ENCODE measurements at places on chromosomes 12 and 14. TPM values are rescaled to one million over a fixed set of nuclear protein-coding genes. Genes with fewer than 3 reads are reported as not detected.

DNA sequence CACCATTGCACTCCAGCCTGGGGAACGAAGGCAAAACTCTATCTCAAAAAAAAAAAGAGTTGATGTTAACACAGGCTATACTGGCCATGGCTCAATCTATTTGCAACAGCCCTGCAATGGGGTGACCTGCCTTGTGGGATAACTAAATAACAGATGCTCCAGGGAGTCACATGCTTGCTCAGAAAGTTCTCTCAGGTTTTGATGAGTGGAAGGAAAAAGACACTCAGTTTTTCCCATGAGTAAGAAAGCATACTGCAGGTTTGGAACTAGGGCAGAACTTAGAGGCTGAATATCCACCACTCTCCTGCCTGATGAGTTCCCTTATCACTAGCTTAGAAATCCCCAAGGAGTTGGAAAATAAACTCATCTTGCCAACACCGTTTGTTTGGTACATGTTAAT, 16.9 kb downstream of the WSB2 start:
- DNase-seq: no peak

GRCh38 chr12:6790496-6791150, 1.3 kb downstream of the CD4 start:
- DNase-seq: no peak

Gene MAP1LC3B2
- polyA plus RNA-seq: 7.9 TPM

GRCh38 chr12:75813072-75813471, 218.5 kb downstream of the PHLDA1 start:
- no peak for DNase-seq

- no peak for DNase-seq
Observed at GRCh38 chr12:64706306-64706705, 52.9 kb downstream of the GNS start.

- DNase-seq: no peak
Observed at GRCh38 chr14:22489244-22489545, 99.8 kb downstream of the DAD1 start.
